ENCODE measurements at places on chromosomes 2 and 18. TPM values are rescaled to one million over a fixed set of nuclear protein-coding genes. Genes with fewer than 3 reads are reported as not detected.

GRCh38 chr2:116582850-116583249, 1231.6 kb upstream of the DDX18 start:
- no peak for DNase-seq

DNA sequence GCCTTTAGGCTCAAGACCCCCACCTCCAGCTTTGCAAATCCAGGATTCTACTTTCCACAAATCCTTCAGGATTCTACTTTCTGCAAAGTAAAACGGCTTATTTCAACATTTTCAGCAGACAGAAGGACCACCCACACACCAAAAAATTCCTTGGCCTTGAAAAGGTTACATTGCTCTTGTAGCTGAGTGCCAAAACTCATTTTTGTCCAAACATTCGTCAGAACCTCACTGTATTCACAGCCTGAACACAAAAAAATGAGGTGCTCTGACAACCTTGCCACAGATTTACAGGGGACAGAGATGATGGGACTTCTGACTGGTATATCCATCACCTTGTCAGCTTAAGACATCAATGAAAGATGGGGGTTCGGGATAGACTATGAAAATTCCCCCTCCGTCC, 63.0 kb upstream of the COX7A2L start:
- DNase-seq: no peak

Gene C2orf78
- total RNA-seq: not detected

DNA sequence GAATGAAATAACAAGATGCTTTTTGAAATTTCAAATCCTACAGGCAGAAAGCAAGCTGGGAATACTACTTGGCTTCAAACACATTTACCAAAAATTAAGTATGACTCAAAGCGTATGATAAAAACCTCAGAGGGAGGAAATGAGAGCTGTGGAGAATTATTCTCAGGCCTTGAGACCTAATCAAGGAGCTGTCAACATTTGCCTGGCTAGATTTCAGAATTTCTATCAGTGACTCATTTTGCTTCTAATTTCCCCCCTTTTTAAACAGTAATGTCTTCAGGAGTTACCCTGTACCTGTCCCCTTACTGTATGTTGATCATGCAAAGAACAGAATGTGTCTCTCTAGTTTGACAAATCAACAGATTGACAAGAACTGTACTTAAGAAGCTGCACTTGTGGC, 1324.5 kb upstream of the DDX18 start:
- no peak for DNase-seq

DNA sequence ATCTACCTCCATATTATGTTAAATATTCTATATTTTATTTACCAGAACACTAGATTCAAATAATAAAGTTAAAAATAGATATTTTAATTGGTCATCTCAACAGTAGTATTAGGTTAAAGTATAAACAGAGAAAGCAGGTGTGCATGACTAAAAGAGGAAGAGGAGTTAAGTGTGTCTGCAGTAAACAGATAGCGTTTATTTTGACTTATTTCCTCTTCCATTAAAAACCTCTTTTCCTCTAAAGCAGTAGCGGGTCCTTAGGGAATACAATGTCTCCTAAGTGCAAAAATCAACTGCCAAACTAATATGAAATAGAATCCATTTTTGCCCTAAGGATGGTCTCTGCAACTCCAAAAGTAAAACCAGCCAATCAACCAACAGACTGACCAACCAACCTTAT, 27.7 kb downstream of the EIF2AK3 start:
- no peak for DNase-seq

DNA sequence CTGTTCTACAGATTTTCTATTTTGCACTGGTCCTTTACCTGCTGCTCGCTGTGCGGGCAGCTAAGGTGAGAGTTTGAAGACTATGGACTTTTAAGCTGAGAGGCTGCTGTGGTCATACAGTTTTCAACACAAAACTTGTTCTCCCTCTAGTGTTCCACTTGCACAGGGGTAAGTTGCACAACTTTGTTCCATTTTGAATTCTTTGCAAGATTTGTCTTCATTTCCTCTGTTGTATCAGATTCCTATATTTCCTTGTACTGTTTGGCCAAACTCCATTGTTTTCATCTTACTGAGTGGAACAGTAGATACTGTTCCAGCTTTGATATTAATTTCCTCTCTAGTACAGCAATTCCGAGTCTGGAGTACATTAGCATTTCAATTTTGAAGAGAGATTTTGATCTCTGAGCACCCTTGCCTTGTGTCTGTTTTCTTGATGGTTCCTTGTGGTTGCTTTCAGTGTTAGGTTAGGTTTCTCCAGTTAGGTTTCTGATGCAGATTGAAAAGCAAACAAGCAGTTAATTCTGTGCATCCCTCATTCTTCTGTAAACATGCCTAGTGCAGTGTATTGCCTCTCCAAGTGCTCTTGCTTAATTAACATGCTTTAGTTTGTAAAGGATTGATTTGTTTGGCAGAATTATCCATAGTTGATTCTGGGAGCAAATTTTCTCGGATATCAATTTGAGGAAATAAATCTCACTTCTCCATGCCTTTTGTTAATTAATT, 188.8 kb downstream of the PTPRM start:
- DNase-seq: no peak

DNA sequence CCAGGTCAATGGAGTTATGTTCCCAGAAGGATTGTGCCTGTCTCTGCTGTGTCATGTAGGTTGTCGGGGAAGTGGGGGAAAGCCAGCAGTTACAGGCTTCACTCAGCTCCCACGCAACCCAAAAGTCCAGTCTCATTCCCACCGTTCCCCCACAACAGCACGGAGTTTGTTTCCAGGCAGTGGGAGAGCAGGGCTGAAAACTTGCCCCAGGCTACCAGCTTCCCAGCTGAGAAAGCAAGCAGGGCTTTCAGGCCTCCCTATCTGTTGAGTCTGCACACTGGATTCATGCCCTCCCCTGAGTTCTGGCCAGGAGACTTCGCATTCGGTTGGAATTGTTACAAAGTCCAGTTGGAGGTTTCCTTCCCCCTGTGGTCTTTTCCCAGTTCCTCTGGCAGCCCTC, 76.3 kb downstream of the TMX3 start:
- no peak for DNase-seq

DNA sequence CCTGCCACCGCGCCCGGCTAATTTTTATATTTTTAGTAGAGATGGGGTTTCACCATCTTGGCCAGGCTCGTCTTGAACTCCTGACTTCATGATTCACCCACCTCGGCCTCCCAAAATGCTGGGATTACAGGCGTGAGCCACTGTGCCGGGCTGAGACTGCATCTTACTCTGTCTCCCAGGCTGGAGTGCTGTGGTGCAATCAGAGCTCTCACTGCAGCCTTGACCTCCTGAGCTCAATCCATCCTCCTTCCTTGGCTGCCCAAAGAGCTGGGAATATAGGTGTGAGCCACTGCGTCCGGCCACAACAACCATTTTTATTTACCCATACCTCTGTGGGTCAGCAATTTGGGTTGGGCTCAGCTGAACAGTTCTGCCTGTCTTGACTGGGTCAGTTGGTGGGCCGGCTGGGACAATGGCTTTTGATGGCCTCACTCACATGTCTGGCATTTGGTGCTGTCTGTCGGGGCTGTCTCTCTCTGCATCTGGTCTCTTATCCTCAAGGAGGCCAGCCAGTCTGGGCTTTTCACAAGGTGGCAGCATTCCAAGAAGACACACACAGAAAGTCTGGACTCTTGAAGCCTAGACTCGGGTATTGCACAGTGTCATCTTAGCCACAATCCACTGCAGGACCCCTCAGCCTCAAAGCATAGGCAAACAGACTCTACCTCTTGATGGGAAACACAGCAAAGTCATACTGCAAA, 116.8 kb upstream of the GATA6 start:
- no peak for DNase-seq

DNA sequence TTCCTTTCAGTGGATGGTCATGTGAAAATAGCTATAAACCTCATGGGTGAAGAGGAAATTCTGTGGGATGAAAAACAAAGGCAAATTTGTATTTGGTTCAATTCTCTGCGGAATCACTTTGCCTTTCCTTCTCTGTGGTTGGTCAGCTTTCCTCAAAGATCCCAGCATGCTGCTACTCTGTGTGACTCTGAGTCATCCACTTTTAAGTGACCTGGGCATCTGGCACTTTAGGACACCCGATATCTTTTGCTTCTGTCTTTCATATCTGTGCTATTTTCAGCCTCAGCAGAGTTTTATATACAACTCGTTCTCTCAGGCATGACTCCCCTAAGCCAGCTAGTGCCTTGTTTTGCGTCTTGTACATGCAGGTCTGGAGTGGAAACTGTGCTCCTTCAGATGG, 217.0 kb upstream of the PIEZO2 start:
- no peak for DNase-seq

- DNase-seq: no peak
Measured at GRCh38 chr18:39845631-39846030, 2109.4 kb upstream of the PIK3C3 start.

Gene CABLES1
- total RNA-seq: 5.4 TPM

Gene NLRC4
- total RNA-seq: 2.3 TPM

- no peak for DNase-seq
Measured at GRCh38 chr2:113141451-113141850, 14.1 kb downstream of the IL1RN start.

- DNase-seq: no peak
Measured at GRCh38 chr2:13230221-13230620, 513.5 kb downstream of the TRIB2 start.

- DNase-seq: no peak
Measured at GRCh38 chr2:231617059-231617926, 24.6 kb downstream of the TEX44 start.

Gene NETO1
- total RNA-seq: not detected

- no peak for DNase-seq
Measured at GRCh38 chr2:149152469-149152953, 114.0 kb downstream of the LYPD6B start.

DNA sequence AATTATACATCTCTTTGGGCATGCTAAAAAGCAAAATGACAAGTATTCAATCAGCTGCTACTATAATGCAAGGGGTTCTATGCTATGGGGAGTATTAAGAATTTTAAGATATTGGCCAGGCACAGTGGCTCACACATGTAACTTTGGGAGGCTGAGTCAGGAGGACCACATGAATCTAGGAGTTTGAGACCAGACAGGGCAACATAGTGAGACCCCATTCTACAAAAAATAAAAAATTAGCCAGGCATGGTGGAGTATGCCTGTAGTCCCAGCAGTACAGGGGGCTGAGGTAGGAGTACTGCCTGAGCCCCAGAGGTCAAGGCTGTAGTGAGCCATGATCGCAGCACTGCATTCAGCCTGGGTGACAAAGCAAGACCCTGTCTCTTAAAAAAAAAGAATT, 5.5 kb upstream of the KIAA2012 start:
- no peak for DNase-seq

- no peak for DNase-seq
Measured at GRCh38 chr2:150705357-150705756, 217.9 kb upstream of the RND3 start.

- peak; percentile 65 for DNase-seq
Measured at GRCh38 chr2:175004730-175004979, 526 bp downstream of the CHN1 start.

Gene REG3G
- not detected for total RNA-seq

- no peak for DNase-seq
Measured at GRCh38 chr2:62724106-62724505, 18.6 kb downstream of the EHBP1 start.

GRCh38 chr18:23526501-23527063, 23.3 kb downstream of the RMC1 start:
- no peak for DNase-seq

GRCh38 chr2:224927646-224928173, 114.6 kb downstream of the DOCK10 start:
- peak; percentile 24 for DNase-seq

- DNase-seq: no peak
Measured at GRCh38 chr18:10783941-10784340, 258.1 kb downstream of the NAPG start.

GRCh38 chr2:48218169-48218568, 311.8 kb upstream of the STON1 start:
- DNase-seq: no peak

Gene PSMA8
- not detected for total RNA-seq

GRCh38 chr2:28136556-28136955, 246.0 kb downstream of the BABAM2 start:
- no peak for DNase-seq

Gene C2orf72
- 20.5 TPM for total RNA-seq

DNA sequence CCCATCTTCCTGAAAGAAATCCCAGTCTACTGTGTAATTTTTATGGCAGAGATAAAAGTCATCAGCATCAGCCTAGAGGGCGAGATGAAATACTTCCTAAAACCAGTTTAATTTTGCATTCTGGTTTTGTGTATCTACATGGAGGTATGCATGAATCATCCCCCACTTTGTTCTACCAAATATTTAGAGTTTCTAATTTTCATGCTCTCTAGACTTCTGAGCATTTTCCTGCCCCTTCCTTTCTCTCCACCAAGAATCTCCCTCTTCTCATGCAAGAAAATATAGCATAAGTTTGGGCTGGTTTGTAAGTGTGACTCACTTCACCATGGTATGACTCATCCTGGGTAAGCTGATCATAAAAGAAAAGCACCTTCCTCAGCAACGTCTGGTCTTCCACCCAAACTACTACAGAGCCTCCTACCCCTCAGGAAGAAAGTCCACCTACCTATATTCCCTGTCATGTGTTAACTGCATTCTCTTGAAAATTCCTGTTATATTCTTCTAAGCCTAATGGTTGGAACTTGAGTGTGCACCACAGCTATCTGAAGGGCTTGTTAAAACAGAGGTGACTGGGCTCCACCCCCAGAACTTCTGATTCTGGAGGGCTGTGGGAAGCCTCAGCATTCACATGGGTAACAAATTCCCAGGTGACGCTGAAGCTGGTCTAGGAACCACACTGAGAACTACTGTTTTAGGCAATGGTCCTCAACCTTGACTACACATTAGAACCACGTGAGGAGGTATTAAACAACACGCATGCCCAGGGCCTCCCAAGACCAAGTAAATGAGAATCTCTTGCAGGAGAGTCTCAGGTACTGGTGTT, 37.4 kb upstream of the RAPGEF4 start:
- DNase-seq: no peak

- no peak for DNase-seq
Measured at GRCh38 chr2:205713086-205713485, 30.8 kb downstream of the NRP2 start.

Gene PPP1R1C
- not detected for total RNA-seq

DNA sequence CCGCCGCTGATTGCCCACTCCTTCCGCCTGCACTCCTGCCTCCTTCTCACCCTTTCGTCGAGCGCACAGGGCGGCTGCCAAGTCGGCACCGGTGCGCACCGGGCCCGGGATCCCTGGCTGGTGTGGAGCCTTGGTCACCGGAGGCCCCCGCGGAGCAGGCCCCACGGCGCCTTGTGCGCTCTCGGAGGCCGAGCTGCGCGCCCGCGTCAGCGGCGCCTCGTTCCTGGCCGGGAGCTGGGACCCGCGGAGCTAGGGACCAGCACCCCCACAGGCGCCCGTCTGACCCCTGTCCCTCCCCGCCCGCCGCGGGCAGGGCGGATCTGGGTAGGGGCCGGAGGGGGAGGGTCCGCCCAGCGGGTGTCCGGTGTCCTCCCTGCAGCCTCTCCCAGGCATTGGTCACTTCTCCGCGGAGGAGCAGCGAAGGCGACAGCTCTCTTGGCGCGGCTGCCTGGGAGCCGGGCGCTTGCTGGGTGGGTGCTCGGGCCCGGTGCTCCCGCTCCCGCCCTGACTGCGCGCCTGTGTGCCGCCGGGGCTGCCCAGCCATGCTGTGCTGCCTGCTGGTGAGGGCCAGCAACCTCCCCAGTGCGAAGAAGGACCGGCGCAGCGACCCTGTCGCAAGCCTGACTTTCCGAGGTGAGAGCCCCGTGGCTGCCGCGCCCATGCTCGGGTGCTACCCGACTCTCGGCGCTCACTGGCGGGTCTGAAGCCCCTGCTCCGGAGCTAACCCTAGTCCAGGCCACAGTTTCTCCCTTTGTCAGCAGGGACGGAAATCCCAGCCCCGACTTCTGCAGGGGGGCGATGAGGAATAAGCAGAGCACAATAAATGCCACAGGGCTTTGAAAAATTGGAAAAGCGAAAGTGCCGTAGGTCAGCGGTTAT, 13.2 kb downstream of the DYSF start:
- peak; percentile 69 for DNase-seq

- DNase-seq: no peak
Measured at GRCh38 chr2:99066075-99066958, 75.2 kb upstream of the C2orf15 start.
